ENCODE measurements at places on chromosomes 16 and 17.

DNA sequence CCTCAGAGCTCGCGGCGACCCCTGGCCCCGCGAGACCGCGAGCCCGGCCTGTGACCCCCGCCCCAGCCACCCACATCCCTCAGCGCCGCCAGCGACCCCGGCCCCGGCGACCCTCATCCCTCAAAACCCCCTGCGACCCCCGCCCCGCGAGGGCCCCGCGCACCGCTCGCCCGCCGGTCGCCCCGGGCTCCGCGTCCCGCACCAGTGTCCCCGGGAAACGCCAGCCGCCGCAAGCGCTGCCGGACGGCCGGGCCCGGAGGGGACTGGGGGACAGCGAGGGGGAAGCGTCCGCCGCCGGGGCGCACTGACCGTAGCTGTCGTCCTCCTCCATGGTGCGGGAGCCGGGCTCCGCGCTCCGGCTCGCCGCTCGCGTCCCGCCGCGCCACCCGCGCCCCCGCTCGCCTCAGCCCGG, at the start of gene CYTH1:
TSS of gene CYTH1 (minus strand) at position 381 of the 412 bp plus-strand sequence. CDS start at position 331, 50 bp downstream.
- peaks cover 22% of the 10 kb centered on the region for H3K4me1 ChIP-seq
- peaks cover 23% of the 10 kb centered on the region for H3K36me3 ChIP-seq
- peak within 1 kb of the TSS; percentile 89 for H3K4me3 ChIP-seq
- no peaks in the 10 kb centered on the region for H3K27me3 ChIP-seq

DNA sequence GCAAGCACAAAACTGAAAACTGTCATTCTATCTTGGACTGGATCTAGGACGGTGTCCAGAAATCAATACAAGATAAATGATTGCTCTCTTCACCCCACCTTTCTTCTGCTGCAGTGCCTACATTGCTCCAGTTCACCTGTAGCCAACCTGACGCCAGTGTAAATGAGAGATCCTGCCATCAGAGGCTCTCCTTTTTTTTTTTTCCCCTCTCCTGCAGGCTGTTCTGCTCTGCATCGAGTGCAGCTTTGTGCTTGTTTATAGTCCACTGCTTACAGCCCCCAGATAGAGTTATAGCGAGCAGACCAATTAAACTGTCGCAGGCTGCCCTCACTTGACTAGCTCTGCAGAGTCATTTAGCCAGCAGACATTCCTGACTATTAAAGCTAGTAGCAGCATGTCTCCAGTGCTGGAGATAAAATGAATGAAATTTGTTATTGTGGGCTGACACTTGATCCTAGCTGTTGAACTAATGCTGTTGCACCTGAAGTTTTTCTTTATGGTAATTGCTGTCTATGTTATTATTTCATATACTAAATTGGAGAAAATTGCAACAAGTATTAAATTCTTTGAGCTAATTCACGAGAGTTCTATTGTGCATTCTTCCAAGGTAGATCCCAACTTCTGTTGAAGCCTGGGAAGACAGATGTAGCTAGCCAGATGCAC, 257.1 kb downstream of the FTO start:
- H3K4me1 ChIP-seq: no peaks in the 10 kb centered on the region
- H3K36me3 ChIP-seq: peaks cover 6% of the 10 kb centered on the region
- H3K27me3 ChIP-seq: no peaks in the 10 kb centered on the region
- no peak for DNase-seq

GRCh38 chr17:50683434-50684287, 24.1 kb downstream of the ANKRD40 start:
- H3K27me3 ChIP-seq: peaks cover 40% of the 10 kb centered on the region
- H3K4me3 ChIP-seq: no peak overlapping the region
- H3K4me1 ChIP-seq: peaks cover 5% of the 10 kb centered on the region
- H3K36me3 ChIP-seq: no peaks in the 10 kb centered on the region

DNA sequence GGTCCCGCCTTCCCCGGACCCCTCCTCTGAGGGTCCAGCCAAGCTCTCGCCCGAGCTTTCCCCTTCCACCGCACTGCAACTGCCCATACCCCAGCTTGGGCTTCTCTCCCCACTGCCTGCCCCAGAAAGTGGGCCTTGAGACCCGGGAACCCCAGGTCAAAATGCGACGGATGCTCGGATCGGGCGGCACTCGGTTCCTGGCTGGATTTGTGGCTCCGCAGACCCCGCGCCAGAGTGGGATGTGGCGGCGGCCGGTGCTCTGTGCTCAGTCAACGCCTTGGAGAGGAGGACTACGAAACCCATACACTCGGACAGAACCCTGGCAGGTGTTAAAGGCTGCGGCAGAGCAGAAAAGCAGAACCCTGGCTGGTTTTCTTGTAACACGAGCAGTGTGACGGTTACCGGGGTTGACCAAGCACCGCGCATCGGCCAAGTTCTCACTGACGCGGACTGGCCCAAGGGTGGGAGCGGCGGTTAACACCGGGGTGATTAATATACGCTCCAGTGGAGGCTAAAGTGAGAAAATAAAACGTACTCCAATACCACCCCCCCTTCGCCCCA, 885 bp upstream of the SLFN13 start:
- peaks cover 26% of the 10 kb centered on the region for H3K4me1 ChIP-seq
- H3K36me3 ChIP-seq: peaks cover 10% of the 10 kb centered on the region
- peak overlapping the region; percentile 97 for H3K27ac ChIP-seq
- H3K4me3 ChIP-seq: peak overlapping the region; percentile 92

DNA sequence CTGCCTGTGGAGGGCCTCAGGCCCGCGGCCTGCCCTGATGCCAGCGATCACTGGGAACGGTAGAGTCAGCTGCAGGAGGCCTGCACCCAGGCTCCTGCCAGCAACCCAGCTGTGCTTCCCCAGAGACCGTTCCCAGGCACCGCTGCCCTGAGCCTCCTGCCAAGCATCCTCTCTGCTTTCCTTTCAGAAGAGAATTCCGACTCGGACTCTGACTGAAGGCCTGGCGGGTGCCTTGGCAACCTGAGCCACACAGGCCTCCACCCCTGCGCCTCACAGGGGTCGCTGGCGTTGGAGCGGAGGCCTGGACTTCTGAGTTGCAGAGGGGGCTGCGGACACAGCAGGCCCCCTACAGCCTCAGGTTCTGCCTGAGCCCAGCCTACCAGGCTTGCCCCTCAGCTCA, 7.9 kb downstream of the CMTM3 start:
- no peak for DNase-seq
- H3K4me3 ChIP-seq: no peak overlapping the region
- H3K4me1 ChIP-seq: peaks cover 7% of the 10 kb centered on the region
- peaks cover 15% of the 10 kb centered on the region for H3K27me3 ChIP-seq
- H3K27ac ChIP-seq: no peak overlapping the region

GRCh38 chr17:39116224-39116623, 35.2 kb downstream of the PLXDC1 start:
- H3K36me3 ChIP-seq: no peaks in the 10 kb centered on the region
- H3K27me3 ChIP-seq: peaks cover 4% of the 10 kb centered on the region
- peaks cover 24% of the 10 kb centered on the region for H3K4me1 ChIP-seq
- no peak overlapping the region for H3K27ac ChIP-seq

GRCh38 chr16:77306075-77306474, 106.9 kb downstream of the SYCE1L start:
- no peak overlapping the region for H3K4me3 ChIP-seq
- peaks cover 2% of the 10 kb centered on the region for H3K4me1 ChIP-seq

DNA sequence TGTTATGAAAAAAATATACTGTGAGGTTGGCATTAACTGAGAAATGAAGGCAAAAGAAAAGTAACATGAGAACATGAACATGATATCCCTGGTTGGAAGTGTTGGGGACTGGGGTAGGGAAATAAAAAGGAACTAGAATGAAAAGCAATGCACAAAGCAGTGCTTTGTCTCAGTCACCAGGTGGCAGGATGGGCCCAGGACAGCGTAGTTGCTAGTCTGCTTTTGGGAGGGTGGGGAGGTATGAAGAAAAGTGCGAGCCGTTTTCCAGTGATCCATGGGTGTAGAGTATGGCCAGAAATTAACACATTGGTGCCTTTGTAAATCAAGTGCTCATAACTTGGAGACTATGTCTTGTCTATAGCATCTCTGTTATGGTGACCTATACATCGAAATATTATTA, 662.5 kb upstream of the SALL1 start:
- H3K27me3 ChIP-seq: peaks cover 4% of the 10 kb centered on the region
- no peak overlapping the region for H3K27ac ChIP-seq
- no peaks in the 10 kb centered on the region for H3K4me1 ChIP-seq

GRCh38 chr16:4991754-4992153, 33.6 kb downstream of the SEC14L5 start:
- H3K36me3 ChIP-seq: peaks cover 7% of the 10 kb centered on the region
- H3K4me1 ChIP-seq: no peaks in the 10 kb centered on the region
- no peak for DNase-seq
- H3K4me3 ChIP-seq: no peak overlapping the region
- H3K27me3 ChIP-seq: peaks cover 55% of the 10 kb centered on the region

DNA sequence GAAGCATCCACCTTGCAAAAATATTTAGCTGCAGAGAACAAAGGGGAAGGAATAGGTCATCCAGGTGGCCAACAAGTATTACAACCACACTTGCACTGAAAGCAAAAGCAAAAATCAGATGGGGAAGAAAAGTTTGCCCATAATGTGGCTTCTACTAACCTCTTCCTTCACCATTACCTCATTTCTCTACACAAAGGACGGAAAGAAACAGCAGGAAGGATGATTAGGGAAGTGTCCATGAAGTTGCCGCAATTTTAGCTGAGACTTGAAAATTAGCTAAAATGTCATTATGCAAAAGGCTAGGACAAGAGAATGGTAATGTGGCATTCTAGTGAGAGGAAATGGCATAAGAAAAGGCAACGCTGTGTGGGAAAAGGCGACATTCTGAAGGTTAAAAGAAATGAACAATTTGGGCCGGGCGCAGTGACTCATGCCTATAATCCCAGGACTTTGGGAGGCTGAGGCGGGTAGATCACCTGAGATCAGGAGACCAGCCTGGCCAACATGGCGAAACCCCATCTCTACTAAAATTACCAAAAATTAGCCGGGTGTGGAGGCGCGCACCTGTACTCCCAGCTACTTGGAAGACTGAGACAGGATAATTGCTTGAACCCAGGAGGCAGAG, 13.7 kb downstream of the KANSL1 start:
- H3K36me3 ChIP-seq: peaks cover 29% of the 10 kb centered on the region
- DNase-seq: no peak
- no peaks in the 10 kb centered on the region for H3K27me3 ChIP-seq
- peak overlapping the region; percentile 10 for H3K27ac ChIP-seq
- peaks cover 57% of the 10 kb centered on the region for H3K4me1 ChIP-seq

GRCh38 chr17:74210191-74211140, 2.9 kb upstream of the TTYH2 start:
- H3K36me3 ChIP-seq: peaks cover 27% of the 10 kb centered on the region
- H3K4me3 ChIP-seq: peak overlapping the region; percentile 62
- no peaks in the 10 kb centered on the region for H3K27me3 ChIP-seq
- DNase-seq: peak; percentile 69
- peaks cover 89% of the 10 kb centered on the region for H3K4me1 ChIP-seq
- peak overlapping the region; percentile 96 for H3K27ac ChIP-seq

GRCh38 chr17:42774066-42774745, 957 bp downstream of the VPS25 start:
- DNase-seq: no peak
- peaks cover 35% of the 10 kb centered on the region for H3K36me3 ChIP-seq
- H3K27me3 ChIP-seq: peaks cover under 1% of the 10 kb centered on the region
- peaks cover 20% of the 10 kb centered on the region for H3K4me1 ChIP-seq
- H3K27ac ChIP-seq: peak overlapping the region; percentile 98

- no peak overlapping the region for H3K4me3 ChIP-seq
- peaks cover 26% of the 10 kb centered on the region for H3K36me3 ChIP-seq
- peaks cover 67% of the 10 kb centered on the region for H3K4me1 ChIP-seq
Observed at GRCh38 chr17:77329741-77330531, 189.2 kb downstream of the SEC14L1 start.

DNA sequence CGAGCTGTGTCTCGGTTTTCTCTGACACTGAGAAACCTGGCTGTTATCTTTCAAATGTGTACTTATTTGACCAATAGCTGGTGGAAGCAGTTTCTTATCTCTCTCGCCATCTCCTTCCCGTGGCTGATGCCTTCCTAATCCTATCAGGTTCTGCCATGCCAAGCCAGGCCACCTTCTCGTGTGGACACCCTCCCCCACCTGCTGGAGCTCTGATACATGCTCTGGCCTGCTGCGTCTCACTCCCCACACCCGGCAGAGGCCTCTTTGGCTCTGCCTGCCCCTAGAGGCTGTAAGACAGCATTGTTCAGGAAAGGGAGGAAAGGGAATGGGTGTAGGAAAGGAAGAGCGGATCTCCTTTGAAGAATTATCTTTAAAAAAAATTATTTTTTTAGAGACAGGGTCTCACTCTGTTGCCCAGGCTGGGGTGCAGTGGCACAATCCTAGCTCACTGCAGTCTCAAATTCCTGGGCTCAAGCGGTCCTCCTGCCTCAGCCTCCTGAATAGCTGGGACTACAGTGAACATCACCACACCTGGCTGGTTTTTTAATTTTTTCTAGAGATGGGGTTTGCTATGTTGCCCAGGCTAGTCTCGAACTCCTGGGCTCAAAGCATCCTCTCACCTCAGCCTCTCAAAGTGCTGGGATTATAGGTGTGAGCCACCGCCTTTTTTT, 7.5 kb upstream of the ARMC5 start:
- H3K27me3 ChIP-seq: no peaks in the 10 kb centered on the region
- DNase-seq: no peak
- H3K4me3 ChIP-seq: no peak overlapping the region
- H3K27ac ChIP-seq: no peak overlapping the region
- peaks cover 10% of the 10 kb centered on the region for H3K36me3 ChIP-seq

DNA sequence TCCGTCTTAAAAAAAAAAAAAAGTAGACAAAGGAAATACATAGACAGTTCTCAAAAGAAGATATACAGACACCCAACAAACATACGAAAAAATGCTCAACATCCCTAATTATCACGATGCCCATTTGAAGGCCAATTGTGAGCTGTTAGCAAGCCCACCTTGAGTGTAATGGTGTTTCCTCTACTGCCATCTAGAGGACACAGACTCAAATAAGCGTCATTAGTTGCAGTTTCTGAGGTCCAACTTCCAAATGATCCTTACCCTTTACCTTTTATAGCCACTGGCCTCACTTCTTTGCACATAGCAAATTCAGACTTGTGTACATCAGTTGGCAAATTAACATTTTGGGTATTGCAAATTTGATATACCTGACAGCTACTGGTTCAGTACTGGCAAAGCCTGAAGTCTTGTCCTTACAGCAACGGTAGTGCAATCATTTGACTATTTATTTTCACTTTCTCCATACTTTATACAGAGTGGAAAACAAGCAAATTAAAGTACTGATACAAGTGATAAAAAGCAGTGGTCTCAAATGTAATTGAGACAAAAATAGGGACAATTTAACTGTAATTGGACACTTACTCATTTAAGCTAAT, 536.3 kb upstream of the EEF2KMT start:
- no peaks in the 10 kb centered on the region for H3K27me3 ChIP-seq
- no peak overlapping the region for H3K4me3 ChIP-seq
- no peaks in the 10 kb centered on the region for H3K36me3 ChIP-seq
- H3K27ac ChIP-seq: no peak overlapping the region
- DNase-seq: no peak
- H3K4me1 ChIP-seq: no peaks in the 10 kb centered on the region

GRCh38 chr16:69243479-69243878, 56.5 kb downstream of the SNTB2 start:
- peaks cover 5% of the 10 kb centered on the region for H3K36me3 ChIP-seq
- DNase-seq: no peak
- H3K4me1 ChIP-seq: no peaks in the 10 kb centered on the region
- no peak overlapping the region for H3K4me3 ChIP-seq

All from stimulated activated naive B cell treated with anti-CD40 and anti-IgM and Interleukin-4, amounts not matched to agents 10 μg/mL and 1 μg/mL and 100 μg/mL, for 72 hours (primary cell).